ENCODE measurements at places on chromosomes 12 and 14.
A peak's percentile ranks its signal among the peaks of the same experiment; 100 is the strongest.

- peak; percentile 61 for DNase-seq
Measured at GRCh38 chr12:67981287-67982162, 7.7 kb upstream of the IFNG-AS1 start.

DNA sequence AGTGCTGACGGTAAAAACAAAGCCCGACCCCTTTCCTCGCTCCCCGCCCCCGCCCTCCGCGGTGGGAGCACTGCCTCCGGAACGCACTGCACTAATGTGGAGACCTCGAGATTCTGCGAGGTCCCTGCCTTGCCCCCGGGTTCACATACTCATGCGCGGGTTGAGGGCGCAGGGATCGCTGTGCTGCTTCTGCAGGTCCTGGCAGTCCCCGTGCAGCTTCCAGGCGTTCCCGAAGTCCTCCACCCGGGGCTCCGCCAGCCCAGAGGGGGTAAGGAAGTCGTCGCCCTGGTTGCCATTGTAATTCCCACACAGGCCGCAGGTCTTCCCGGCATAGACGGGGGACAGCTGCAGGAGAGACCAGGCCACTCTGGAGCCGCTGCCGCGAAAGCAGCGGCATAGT is 66.8 kb downstream of the VWF start:
- DNase-seq = no peak

DNA sequence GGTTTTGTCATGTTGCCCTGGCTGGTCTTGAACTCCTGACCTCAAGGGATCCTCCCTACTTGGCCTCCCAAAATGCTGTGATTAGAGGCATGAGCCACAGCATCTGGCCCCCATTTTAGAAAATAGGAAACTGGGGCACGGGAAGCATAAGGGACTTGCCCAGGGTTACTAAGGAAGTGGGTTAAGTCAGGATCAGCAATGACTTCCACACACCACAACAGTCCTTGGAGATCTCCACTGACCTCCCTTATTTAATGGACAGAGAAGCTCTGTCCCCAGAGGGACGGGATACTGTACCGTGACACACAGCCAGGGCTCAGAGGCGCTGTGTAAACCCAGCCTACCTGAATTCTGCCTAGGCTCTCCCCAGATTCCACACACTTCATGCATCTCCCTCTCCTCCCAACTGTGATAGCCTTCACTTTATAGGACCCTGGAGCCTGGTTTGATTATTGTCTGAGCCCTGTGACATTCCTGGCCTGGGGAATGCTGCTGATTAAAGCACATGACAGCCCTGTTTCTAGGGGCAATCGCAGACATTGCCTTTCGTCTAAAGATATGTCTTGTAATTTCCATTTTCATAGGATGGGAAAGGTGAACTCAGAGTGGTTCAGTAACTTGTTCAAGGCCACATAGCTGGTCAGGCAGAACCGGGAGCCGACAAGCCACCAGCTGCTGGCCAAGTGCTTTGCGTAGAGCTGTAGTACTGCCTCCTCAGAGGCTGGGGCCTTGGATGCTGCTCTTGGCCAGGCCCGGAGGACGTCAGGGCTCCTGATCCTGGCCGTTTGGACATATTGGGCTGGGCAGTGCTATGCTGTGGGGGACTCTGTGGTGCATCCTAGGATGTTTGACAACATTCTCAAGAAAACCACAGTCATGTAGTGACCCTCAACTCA is 20.8 kb downstream of the SERPINA1 start:
- no peak for DNase-seq

DNA sequence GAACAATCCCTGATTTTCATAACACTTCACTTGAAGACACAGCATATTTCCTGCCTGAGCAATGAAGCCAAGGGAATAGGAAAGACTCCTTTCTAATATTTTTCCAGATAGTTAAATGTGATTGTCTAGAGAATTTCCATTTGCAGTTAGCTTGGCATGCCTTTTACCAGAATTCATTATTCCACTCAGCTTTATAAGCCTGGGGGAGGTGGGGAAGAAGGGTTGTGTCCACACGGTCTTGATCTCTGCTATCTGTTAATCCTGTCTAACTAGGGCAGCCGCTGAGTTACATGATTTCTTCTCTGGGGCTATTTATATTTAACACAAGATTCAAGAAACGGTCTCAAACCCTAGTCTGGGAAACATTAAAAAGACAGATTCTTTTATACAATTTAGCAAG is 146.6 kb upstream of the FSCB start:
- no peak for DNase-seq

GRCh38 chr14:24911324-24912109 is 138.4 kb downstream of the STXBP6 start:
- DNase-seq = no peak

- no peak for DNase-seq
Measured at GRCh38 chr12:95884998-95885397, 26.2 kb downstream of the SNRPF start.

DNA sequence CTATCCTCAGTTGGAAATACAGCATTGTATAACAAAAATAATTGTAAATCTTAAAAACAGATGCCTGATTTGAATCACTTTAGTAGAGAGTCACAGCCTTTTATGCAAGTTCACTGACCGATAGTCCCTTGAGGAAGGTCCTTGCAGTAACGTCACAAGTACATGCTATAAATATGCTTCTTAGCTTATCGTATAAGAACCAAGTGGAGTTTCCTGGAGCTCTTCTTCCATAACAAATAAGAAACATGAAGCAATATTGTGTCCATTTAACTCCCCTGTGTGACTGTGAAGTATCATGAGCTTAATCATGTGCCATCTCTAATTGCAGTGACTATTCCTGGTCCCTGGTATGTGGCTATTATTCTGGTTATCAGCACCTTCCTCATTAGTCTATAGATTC is 107.9 kb downstream of the SLC38A4 start:
- no peak for DNase-seq

- no peak for DNase-seq
Measured at GRCh38 chr12:104710940-104711689, 247.0 kb downstream of the SLC41A2 start.

DNA sequence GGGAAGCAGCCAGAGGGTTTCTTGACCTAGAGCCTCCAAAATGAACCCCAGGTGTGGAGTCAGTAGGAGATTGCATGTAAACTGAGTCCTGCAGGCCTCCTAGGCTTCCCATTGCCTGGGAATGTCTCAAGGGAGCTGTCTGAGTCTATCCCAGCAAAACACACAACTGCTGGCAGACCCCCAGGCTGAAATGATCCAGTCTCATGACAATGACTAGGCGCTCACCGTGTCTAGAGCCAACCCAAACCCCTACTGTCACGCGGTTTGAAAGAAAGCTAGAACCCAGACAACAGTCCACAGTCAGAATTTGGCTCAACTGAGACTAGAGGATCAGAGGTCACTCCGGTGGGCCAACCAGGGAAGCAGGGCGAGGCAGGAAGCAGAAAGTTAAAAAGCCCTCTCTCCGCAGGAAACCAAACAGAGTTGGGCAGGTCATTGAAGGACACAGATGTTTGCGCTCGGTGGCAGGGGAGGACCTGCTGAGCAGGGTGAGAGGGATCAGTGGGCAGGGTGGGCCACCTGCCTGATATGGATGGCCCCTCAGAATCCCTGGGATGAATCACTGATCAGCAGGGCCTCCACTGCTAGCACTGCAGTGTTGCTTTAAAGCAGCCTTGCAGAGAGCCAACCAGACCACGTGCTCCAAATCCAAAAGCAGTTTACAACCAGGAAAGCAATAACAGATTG is 23.8 kb downstream of the ACTN1 start:
- no peak for DNase-seq

Measured in kidney glomerular epithelial cell (primary cell).